ENCODE measurements at places on chromosomes 12 and 14.

- DNase-seq = no peak
Measured at GRCh38 chr14:80930836-80931389, 10.6 kb downstream of the CEP128 start.

GRCh38 chr12:9872162-9872561, 3.0 kb upstream of the CLEC2B start:
- DNase-seq = no peak

DNA sequence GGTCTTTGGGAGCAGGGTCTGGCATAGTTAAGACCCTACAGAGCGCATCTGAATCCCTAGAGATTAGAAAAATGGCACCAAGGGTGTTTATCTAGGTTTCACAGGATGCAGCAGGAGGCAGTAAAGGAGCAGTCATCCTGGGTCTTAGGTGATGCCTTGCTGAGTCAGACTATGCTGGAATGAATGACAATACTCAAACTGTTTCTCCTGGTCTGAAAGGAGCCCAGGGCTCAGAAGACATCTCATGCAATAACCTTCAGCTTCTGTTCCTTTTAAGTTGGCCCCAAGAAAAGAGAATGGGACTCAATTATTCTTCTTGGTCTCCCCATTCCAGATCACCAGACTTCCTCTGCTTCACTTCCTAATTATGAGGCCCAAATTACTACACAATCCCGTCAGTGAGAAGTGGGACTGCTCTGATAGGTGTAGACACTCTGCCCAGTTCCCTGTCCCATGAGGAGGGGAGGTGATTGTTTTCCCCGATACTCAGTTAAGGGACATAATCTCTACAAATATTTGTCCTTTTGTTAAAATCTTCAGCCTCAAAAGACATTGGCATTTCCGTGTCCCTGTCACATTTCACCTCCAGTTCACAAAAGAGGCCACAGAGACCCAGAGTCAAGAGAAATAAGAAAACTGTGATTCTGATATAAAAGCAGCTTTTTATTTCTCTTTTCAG, 14.8 kb upstream of the APOF start:
- peak; percentile 45 for DNase-seq

- no peak for DNase-seq
Measured at GRCh38 chr14:101735453-101735852, 26.1 kb upstream of the PPP2R5C start.
